ENCODE measurements at places on chromosomes 1 and 21.
A peak's percentile ranks its signal among the peaks of the same experiment; 100 is the strongest.

DNA sequence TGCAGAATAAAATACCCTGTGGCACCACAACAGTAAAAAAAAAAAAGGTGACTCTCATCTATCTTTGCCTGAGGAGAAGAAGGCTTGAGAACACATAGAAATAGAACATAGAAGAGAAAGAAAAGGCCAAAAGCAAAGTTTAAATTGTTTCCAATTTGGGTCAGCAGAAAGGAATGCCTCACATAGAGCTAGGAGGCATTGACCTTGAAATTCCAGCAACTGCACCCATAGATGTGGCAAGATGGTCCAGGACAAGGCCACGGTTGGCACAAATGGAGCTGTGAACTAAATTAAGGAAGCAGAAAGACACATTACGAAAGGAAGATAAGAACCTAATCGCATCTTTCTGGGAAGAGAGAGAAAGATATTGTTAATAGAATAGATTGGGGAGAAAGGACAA is 588.3 kb downstream of the LMO4 start:
- ATAC-seq, result peak; percentile 48

DNA sequence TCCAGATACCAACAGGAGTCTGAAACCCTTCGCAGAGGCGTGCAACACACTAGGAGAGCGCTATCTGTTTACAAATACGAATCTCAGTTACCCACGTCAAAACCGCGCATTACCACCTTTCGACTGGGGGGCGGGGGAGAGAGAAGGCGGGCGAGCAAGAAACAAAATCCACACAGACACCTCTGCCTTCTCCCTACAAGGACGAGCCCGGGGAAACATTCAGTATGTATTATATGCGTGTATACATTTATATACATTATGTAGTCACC is 722 bp downstream of the TUT4 start:
- peak; percentile 16 for ATAC-seq

- ATAC-seq, result no peak
These were observed 27.7 kb downstream of the DNAJC11 start for GRCh38 chr1:6673816-6674398.

DNA sequence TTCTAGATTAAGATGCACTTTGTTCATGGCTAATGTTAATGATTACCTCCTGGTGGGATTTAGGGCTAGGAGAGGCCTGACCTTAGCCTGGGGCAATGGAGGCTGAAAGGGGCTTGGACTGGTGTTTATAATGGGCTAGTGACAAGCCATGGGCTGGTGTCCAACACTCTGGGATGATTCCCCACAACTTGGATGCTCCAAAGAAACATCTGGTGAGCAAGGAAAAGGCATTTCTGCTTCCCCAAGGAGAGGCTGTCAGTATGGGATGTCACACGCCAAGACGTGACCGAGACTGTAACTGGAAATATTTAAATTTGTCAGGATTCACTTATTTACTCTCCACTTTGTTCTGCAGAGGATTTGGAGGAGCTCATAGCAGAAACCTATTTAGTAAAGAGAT is 45.2 kb downstream of the PTPRU start:
- ATAC-seq, result no peak

DNA sequence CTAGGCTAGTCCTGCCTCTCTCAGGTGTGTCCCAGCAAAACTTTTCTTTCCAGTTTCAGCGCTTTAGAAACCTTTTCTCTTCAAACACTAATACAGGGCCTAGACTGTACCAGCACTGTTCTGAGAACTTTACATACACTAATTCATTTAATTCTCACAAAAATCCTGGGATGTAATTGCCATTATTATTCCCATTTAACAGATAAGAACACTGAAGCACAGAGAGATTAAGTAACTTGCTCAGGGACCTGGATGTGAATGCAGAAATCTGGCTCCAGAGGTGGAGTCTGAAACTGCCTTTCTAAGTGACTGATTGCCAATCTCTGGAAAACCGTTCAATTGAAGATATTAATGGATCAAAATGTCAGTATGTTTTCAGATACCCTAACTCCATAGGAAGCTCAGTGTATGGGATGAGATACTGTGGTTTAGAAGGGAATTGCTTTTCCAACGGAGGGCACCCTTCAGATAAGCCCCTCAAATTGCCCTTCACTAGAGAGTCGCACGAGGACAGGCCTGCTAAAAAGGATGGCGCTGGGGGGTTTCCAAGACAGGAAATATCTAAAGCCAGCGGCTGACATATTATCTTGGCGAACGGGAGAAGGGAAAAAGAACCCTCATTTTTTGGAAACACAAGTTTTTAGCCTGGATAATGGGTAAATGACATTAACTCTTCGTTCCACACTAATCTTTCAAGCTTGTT is 698 bp upstream of the UCK2 start:
- ATAC-seq, result no peak
